ENCODE measurements at places on chromosomes 7 and 10. TPM values are rescaled to one million over a fixed set of nuclear protein-coding genes. Genes with fewer than 3 reads are reported as not detected.

DNA sequence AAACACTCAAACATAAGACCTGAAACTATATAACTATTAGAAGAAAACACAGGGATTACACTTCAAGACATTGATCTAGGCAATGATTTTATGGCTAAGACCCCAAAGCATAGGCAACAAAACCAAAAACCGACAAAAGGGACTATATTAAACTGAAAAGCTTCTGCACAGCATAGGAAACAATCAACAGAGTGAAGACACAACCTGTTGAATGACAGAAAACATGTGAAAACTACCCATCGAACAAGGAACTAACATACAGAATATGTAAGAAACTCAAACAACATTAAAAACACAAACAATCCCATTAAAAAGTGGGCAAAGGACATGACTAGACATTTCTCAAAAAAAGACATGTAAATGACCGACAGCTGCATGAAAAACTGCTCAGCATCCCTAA, 109.0 kb downstream of the ALOX5 start:
- DNase-seq: no peak

The CDK5 gene
- polyA plus RNA-seq: 16.6 TPM

The MET gene
- 38.0 TPM for polyA plus RNA-seq

DNA sequence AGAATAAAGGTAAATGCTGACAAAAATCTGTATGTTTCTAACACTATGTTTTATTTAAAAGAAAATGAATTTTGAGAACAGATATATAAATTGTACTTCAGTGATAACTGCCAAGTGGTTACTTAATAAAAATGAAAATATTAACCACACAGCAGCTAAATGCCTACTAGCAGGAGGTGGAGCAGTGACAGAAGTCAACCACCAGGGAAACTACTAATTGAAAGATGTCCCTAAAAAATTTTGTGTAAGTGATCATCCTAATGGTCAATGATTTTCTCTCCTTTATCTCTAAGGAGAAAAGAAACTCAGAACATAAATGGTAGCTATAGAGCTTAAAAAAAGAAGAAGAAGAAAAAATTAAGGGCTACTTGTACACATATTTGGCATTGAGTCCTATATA, 22.9 kb downstream of the WNT16 start:
- no peak for DNase-seq

GRCh38 chr7:105690325-105690945, 109.1 kb upstream of the EFCAB10 start:
- DNase-seq: no peak

The BCAP29 gene
- 87.7 TPM for polyA plus RNA-seq

- DNase-seq: no peak
These were observed 57.6 kb upstream of the SLC35B4 start for GRCh38 chr7:134374291-134374690.

DNA sequence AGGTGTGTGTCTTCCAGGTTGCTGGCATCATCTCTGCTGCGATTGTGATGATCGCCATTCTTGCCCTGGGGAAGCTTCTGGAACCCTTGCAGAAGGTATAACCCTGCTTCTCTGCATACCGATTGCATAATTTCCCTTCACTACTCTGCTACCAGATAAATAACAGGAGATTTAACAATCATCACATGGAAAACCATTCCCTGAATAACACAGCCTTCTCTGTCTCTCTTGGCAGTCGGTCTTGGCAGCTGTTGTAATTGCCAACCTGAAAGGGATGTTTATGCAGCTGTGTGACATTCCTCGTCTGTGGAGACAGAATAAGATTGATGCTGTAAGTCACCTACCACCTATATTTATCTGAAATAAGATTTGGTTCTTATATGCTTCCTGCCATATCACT, 33.8 kb downstream of the SLC26A4 start:
- no peak for DNase-seq

The PRKCQ gene
- 1.6 TPM for polyA plus RNA-seq

The ZNF37A gene
- 18.8 TPM for polyA plus RNA-seq

DNA sequence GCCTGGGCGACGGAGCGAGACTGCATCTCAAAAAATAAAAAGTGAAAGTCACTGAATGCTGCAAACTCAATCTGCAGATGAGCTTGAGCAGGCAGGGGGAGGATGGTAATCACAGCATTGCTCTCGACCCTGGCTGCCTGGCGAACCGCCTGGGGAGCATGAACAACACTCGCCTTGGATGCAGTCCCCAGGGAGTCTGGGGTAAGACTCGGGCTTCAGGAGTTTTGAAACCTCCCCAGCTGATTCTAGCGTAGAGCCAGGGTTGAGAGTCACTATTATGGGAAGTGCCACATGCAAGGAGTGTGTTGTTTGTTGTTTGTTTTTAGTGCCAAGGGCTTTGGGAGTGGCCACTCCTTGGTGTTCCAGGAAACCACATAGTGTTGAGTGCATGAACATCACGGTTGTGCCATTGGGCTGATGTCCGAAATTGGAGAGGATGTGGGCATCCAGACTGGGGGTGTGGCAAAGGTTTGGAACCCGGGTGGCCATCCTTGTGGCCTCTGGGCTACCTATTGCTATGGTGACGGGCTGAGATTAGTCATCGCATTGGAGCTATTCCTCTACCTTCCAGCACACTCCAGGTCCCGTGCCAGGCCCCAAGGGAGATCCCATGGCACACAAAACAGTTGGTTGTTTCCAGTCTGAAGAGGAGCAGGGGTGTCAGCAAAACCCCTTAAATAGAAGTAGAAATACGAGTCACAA, 92.6 kb downstream of the RGS10 start:
- no peak for DNase-seq

- no peak for DNase-seq
These were observed 580.1 kb downstream of the CCSER2 start for GRCh38 chr10:84908491-84908890.

DNA sequence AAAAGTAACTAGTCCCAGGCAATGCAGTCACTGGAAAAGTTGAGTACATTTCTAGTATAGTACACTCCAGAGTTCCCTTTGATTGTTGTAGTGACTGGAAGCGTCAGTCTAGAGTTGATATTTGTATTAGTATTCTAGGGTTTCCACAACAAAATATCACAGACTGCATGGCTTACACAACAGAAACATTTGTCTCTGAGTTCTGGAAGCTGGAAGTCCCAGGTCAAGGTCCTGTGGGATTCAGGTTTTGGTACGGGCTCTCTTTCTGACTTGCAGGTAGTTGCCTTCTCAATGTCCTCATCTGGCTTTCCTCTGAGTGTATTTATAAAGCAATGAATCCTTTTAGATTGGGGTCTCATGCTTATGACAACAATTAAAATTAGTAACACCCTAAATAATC, 1119.1 kb upstream of the PHF14 start:
- no peak for DNase-seq

- no peak for DNase-seq
These were observed 4.0 kb upstream of the VIPR2 start for GRCh38 chr7:159148430-159149395.

The CC2D2B gene
- polyA plus RNA-seq: 2.4 TPM

The CYP17A1 gene
- polyA plus RNA-seq: not detected

GRCh38 chr7:3386423-3387190, 85.6 kb downstream of the SDK1 start:
- no peak for DNase-seq

- DNase-seq: no peak
These were observed 52.4 kb downstream of the CASD1 start for GRCh38 chr7:94561841-94562514.

All from left renal pelvis (tissue), 4 donors.